ENCODE measurements at places on chromosomes 4 and X. TPM values are rescaled to one million over a fixed set of nuclear protein-coding genes. Genes with fewer than 3 reads are reported as not detected.

GRCh38 chr4:176277162-176277904 is 8.3 kb upstream of the ASB5 start:
- DNase-seq: peak; percentile 71
- H3K27ac ChIP-seq: no peak overlapping the region
- no peaks in the 10 kb centered on the region for H3K27me3 ChIP-seq
- H3K4me3 ChIP-seq: peak overlapping the region; percentile 42
- H3K4me1 ChIP-seq: no peaks in the 10 kb centered on the region

GRCh38 chr4:184836613-184837012 is 10.8 kb upstream of the ACSL1 start:
- no peaks in the 10 kb centered on the region for H3K27me3 ChIP-seq
- H3K4me1 ChIP-seq: no peaks in the 10 kb centered on the region
- H3K4me3 ChIP-seq: no peak overlapping the region
- no peak for DNase-seq

GRCh38 chr4:7183780-7184460 is 8.4 kb upstream of the SORCS2 start:
- H3K4me1 ChIP-seq: peaks cover 2% of the 10 kb centered on the region
- no peaks in the 10 kb centered on the region for H3K27me3 ChIP-seq
- H3K4me3 ChIP-seq: no peak overlapping the region
- H3K36me3 ChIP-seq: no peaks in the 10 kb centered on the region
- DNase-seq: no peak

DNA sequence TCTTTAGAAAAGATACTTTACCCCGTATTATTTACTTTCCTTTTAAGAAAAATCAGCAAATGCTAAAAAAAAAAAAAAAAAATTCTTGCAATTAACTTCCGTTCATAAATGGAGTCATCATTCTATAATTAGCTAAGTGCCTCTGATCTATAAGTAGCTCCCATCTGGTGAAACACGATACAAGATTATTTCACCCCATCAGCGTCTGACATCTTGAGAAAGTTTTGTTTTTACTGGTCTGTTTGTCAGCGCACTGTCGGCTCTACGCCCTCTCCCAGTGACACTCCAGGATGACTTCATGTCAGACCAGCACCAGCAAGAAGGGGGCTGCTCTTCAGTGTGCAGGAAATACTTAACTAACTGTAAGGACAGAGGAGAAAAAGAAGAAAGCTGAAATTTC is 108.3 kb downstream of the AFAP1 start:
- H3K4me3 ChIP-seq: no peak overlapping the region
- DNase-seq: no peak
- no peaks in the 10 kb centered on the region for H3K36me3 ChIP-seq
- H3K4me1 ChIP-seq: peaks cover 5% of the 10 kb centered on the region
- no peaks in the 10 kb centered on the region for H3K27me3 ChIP-seq

GRCh38 chr4:127244515-127244914 is 388.2 kb upstream of the INTU start:
- H3K27me3 ChIP-seq: no peaks in the 10 kb centered on the region
- no peaks in the 10 kb centered on the region for H3K4me1 ChIP-seq
- no peaks in the 10 kb centered on the region for H3K36me3 ChIP-seq
- H3K4me3 ChIP-seq: no peak overlapping the region

The RAI2 gene
- total RNA-seq: 43.1 TPM

DNA sequence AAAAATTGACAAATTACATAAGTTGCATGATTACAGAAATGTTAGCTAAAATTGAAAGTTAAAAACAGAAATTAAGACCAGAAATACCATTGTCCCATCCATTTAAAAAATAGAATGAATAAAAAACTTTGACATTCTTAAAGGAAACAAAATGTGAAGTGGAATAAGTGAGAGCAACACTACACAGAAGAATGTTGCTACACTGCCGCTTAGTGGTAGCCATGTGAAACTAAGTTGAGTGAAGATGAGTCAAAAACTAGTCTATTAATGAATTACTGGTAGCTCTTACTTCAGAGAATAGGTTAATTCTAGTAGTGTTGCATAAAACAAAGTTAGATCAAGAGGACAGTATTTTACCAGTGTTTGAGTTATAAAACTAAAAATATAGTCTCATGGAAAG is 571.0 kb upstream of the KLHL4 start:
- no peaks in the 10 kb centered on the region for H3K27me3 ChIP-seq
- no peaks in the 10 kb centered on the region for H3K4me1 ChIP-seq
- no peak overlapping the region for H3K4me3 ChIP-seq
- DNase-seq: no peak
- H3K36me3 ChIP-seq: no peaks in the 10 kb centered on the region
- no peak overlapping the region for H3K27ac ChIP-seq

The IDUA gene
- total RNA-seq: 58.5 TPM

The CACNA1F gene
- 0.25 TPM for total RNA-seq

The FAM9C gene
- not detected for total RNA-seq

DNA sequence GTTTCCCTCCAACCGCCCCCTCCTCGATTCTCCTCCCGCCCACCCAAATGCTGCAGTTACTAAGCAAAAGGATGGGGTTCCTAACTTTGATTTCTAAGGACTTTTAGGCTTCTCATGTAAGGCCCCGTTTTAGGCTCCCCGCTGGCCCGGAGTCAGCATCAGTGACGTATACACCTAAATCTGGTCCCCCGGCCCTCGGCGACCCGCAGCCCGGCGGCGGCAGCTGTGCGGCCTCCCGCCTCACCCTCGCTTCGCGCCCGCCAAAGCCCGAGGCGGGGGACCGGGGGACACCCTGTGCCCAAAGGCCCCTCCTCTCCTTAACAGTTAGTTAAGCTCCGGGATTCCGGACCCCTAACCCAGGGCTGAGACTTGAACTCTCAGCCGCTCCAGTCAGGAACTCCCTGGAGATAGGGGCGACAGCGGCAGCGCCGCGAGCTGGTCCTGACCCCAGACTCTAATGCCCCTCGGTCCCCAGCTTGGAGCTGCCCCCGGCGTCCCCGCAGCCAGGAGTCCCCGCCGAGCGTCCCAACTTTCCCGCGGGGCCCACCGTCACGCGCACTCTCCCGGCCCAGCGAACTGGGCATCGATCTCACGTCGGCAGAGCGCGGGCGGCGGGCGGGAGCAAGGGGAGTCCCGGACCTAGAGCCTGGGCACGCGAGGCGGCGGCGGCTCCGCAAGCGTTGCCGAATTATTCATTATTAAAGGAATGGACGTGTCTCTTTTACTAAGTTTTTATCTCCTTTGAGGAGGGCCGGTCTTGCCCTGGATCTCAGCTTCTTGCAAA is 1.5 kb upstream of the NR3C2 start:
- peak overlapping the region; percentile 83 for H3K4me3 ChIP-seq
- no peaks in the 10 kb centered on the region for H3K27me3 ChIP-seq
- H3K4me1 ChIP-seq: no peaks in the 10 kb centered on the region
- H3K27ac ChIP-seq: peak overlapping the region; percentile 64

DNA sequence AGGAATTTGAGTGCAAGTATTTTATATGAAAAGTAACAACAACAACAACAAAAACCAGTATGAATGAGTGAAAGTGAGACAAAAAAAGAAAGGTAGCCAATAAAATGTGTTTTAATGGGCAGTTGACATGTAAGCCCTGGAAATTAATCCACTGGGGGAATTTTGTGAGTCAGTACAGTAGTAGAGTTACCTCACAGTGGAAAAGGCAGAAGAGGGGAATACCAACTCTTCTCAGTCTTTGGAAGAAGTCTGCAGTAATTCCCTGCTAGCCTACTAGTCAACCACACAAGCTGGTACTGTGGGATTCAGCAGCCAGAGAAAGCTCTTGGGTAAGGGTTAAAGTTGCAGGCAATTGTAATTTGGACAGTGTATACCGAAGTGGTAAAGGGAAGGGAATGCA is 76.3 kb upstream of the IL15 start:
- H3K27ac ChIP-seq: no peak overlapping the region
- H3K4me3 ChIP-seq: no peak overlapping the region
- H3K27me3 ChIP-seq: no peaks in the 10 kb centered on the region
- H3K36me3 ChIP-seq: no peaks in the 10 kb centered on the region
- no peaks in the 10 kb centered on the region for H3K4me1 ChIP-seq

All from kidney (tissue), 22 donors.